ENCODE measurements at places on chromosomes 7 and 10.

DNA sequence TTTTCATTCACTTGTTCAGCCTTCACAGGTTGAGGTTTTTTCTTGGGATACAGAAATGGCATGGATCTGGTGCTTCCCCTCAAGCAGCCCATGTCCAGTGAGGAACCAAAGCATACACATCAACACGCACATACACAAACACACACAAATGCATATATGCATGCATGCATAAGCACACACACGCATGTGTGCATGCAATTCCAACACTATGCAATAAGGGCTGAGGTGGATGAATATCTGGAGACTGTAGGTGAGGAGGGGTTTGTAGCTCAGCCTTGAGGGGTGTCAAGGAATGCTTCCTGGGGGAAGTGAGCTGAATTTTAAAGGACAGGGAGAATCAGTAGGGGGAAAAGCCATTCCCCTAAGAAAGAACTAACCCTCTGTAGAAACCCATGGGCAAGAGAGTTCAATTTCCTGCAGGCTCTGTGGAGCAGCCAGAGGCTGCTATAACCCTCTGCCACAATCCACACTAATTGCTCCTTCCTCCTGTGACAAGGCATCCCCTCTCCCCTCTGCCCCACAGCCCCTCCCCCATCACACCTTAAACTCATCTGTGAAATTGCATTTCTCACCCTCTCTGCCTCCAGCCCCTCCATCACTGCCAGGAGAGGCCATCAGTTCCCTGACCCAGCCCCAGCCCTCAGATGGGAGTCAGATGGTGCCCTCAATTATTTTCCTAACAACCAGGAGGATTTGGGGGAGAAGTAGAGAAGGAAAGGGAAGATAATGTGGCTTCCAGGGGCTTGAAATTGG is 316.4 kb downstream of the RPS24 start:
- DNase-seq: no peak

- DNase-seq: no peak
Observed at GRCh38 chr10:1464881-1465417, 272.4 kb downstream of the ADARB2 start.

DNA sequence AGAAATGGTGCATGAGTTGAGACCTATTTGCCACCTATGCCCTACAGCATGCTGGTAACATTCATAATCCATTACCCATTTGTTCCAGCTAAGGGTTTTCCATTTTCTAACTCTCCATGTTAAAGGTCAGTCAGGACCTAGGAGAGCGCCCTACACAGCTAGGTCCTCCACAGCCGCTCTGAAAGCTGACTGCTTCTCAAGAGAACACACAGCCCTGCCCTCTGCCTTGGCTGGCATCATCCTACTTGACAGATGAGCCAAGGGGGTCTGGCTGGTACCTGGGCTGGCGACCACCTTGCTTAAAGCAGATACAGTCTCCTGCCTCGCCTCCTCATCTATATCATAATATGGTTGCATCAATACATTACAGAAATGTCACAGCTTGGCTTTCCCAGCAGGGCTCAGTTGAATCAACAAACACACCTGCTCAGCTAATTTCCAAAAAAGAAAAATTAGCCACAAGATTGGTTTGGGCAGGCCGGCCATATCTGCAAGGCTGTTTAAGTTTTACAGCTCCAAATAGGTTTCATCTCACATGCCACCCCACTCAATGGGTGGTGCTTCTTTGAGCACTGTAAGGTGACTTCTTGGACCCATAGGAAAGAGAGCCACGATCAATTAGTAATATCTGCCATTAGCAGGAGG is 17.3 kb downstream of the TLL2 start:
- DNase-seq: no peak

GRCh38 chr10:6319119-6319518 is 116.4 kb downstream of the PFKFB3 start:
- no peak for DNase-seq

DNA sequence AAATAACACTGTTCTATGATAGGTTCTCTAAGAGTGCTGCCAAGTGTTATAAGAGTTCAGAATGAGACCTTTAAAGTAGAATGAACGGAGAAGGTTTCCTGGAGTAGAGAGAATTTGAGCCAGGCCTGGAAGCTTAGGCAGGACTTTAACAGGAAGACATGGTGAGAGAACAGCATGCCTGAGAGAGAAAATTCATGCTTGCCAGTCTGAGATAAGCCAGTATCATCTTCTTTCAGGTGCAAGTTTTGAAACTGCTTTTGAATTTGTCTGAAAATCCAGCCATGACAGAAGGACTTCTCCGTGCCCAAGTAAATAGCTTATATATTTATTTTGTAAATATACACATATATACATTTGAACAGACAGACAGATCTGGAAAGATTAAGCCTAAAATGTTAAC is 22.1 kb downstream of the ARMC10 start:
- DNase-seq: no peak

GRCh38 chr7:24764972-24765744 is 7.9 kb upstream of the GSDME start:
- no peak for DNase-seq

GRCh38 chr7:26919906-26920493 is 55.6 kb upstream of the SKAP2 start:
- no peak for DNase-seq

DNA sequence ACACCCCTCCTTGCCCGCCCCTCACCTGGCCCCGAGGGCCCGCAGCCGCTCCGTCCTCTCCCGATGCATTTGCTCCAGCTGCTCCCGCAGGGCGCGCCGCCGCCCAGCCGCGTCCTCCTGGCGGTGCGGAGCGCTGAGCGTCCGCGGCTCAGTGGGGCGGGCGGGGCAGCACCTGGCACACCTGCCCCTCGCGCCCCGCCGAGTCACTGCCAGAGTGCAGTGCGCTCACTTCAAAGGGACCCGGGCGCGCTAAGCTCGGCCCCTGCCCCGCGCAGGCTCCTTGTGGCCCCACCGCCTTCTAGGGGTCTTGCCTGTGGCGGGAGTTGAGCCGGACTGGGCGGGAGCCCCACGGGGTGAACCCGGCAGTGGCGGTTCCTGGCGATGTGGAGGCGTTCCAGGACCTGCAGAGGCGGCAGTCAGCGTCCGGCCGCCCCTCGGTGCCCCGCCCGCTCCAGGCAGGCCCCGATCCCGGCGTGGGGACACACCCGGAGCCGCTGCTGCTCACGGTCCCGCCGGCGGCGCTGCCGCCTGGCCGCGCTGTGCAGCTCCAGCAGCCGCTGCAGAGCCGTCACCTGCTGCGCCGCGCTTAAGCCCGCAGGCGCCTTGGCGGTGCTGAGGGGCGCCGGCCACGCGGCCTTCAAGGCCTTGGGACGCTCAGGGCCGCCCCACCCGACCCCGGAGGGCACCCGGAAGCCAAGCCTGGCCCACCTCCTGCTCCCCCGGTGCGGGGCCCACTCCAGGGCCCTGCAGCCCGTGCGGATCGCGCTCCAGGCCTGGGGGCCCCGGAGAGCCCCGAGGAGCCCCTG is 6.7 kb downstream of the ATP6V1F start:
- DNase-seq: peak; percentile 57

GRCh38 chr7:135745703-135746312 is 2.8 kb downstream of the FAM180A start:
- no peak for DNase-seq

DNA sequence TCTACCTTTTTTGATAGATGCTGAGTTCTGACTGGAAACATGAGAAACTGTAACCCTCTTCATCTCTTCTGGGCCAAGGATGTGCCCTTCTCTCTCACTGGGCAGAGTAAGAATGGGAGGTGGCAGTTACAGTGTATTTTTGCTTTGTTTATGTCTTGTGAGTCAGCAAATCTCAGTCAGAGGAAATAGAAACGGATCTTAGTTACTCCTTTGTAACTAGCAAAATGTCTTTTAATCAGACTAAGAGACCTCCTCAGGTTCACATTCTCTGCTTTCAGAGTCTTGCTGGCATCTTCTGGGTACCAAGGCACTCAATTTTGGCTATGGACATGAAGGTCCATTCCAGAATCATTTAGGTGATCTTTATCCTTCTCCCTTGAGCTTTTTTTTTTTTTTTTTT is 70.9 kb downstream of the HHEX start:
- DNase-seq: no peak

DNA sequence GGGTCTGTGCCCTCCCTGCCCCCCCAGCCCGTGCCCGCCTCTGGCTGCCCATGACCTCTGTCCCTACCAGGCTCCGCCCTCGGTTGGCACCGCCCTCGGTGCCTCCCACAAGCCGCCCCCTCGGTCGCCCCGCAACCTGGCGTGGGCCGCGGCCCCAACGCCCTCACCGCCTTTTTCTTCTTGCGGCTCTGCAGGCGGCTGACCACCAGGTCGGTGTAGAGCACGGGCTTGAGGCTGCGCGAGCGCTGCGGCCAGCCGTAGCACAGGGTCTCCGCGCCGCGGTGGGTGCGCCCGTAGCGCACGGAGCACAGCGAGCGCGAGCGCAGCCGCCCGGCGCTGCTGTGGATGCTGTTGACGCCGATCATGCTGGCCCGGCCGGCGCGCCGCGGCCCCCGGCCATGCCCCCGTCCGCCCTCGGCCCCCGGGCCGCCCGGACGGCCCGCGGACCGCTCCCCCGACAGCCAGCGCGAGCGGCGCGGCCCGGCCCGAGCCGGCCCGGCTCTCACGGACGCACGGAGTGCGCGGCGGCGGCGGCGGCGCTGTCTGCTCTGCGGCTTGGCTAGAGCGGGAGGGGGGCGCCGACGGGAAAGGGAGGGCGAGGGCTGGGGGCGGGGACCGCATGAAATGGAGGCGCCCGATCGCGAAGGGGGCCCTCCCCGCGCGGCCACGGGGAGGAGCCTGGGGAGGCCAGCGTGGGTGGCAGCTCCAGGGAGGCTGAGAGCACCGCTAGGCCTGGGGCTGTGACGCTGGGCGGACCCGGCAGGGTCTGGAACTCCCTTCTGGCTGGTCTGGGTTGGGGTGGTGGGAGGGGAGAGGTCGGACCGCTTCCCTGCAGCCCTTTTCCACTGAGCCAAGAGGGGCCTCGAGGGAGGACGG is 9.6 kb downstream of the PSD start:
- DNase-seq: peak; percentile 86

- DNase-seq: no peak
Observed at GRCh38 chr7:121909716-121910345, 36.9 kb downstream of the PTPRZ1 start.

DNA sequence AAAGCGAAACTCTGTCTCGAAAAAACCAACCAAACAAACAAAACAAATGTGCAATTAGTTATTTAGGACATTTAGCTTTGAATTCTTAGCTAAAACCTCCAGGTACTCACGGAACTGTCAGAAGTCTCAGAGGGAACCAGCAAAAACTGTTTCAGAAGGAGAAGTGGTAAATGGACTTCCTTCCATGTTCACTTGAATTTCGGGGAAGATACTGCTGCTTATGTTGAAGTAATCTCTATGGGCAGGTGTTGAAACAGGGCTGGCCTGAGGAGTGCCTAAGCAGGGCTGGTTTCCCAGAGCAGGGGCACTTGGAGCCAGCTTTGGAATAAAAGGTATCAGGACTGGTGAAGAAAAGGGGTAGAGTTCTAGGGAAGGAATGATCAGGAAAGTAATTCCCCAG is 2.4 kb upstream of the EXOC6 start:
- DNase-seq: no peak

DNA sequence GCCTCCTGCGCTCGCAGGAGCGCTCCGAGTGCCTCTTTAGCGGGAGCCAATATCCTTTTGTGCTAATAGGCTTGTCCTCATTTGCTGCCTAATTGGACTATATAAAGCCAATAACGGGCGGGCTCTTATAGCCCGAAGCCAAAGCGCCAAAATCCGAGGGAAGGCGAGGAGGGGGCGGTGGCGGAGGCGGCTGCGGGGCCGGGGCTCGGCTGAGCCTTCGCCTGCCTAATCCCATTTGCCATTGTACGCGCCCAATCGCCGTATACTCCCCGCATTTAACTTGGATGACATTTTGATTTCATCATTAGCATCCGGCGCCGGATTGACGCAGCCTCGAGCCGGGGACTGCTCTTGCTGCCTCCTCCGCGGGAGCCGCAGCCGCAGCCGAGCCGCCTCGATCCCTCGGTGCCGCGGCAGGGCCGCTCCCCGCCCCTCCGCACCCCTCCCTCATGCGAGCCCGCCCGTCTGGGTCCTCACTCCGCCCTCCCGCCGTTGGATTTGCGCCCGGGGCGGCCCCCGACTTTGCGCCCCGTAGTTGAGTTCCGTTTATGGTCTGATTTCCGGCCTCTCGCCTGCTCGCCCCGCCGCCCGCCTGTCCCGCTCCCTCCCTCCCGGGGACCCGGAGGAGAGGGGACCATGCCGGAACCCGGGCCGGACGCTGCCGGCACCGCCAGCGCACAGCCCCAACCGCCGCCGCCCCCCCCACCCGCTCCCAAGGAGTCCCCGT is at the start of gene HMX3:
Gene HMX3, plus strand, starts transcription at position 556 of the 727 bp plus-strand sequence. Its CDS starts 81 bp downstream, at position 637.
- peak; percentile 59 for DNase-seq

DNA sequence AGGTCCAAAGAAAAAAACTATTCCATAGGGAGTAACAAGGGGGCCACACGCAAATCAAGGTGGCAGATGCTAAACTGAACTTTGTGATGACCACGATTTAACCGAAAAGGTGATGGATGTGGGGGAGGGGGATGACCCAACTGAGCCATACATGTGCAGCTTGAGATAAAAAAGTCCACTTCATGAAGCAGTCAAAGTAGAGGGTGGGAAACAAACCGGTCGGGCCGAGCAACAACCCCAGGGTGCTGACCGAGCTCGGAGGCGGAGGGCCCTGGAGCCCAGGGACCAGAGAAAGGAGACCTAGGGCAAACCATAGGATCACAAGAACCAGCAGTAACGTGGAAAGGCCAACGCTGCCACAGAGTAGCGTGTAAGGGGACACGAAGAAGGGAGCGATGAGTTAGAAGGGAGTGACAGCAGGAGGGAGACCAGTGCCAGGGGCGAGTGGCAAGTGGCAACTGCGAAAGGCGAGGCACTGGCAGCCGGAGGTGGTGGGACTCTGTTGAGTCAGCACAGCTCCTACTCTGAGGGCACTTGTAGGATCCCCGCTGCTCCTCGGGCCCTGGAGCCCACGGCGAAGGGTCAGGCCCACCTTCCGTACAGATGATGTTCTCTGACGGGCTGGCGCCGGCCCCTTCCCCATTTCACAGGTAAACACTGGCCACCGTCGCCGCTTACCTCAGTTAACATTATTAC is 540 bp downstream of the SNX13 start:
- DNase-seq: peak; percentile 67

GRCh38 chr7:12327922-12328321 is 75.7 kb downstream of the VWDE start:
- DNase-seq: no peak
